Cardiac septum (tissue), 1 donor: ENCODE measurements at places on chromosomes 5 and 9. TPM values are rescaled to one million over a fixed set of nuclear protein-coding genes. Genes with fewer than 3 reads are reported as not detected.

DNA sequence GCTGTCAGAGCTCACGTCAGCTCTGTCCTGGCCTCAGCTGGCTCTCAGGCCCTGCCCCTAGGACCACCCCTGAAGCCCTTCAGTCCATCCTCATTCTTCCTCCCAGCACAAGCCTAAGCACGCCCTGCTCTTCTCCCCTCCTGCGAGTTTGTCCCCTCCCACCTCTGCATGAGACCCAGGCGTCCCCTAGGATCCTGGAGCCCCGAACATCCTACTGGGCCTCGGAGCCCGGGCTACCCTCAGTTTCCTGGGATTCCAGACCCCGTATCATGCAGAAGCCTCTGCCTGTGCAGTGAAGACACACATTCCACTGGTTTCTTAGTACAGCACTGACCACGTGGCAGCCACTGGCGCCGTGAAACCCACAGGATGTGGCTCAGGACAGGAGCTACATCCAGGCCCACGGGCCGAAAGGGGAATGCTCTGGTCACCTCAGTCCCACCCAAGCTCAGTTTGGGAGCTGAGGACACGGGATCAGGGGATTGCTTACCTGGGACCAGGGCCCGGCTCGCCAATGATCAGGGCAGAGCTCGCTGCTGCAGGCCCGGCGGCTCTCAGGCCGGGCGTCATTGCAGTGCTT lies 64.2 kb downstream of the ZNF354C start:
- peak; percentile 44 for DNase-seq

- no peak for DNase-seq
Observed at GRCh38 chr5:39213447-39214207, 5.7 kb downstream of the FYB1 start.

TLE1 gene
- 9.8 TPM for total RNA-seq

PCDHA12 gene
- 0.05 TPM for total RNA-seq

PTCH1 gene
- 4.3 TPM for total RNA-seq

DNA sequence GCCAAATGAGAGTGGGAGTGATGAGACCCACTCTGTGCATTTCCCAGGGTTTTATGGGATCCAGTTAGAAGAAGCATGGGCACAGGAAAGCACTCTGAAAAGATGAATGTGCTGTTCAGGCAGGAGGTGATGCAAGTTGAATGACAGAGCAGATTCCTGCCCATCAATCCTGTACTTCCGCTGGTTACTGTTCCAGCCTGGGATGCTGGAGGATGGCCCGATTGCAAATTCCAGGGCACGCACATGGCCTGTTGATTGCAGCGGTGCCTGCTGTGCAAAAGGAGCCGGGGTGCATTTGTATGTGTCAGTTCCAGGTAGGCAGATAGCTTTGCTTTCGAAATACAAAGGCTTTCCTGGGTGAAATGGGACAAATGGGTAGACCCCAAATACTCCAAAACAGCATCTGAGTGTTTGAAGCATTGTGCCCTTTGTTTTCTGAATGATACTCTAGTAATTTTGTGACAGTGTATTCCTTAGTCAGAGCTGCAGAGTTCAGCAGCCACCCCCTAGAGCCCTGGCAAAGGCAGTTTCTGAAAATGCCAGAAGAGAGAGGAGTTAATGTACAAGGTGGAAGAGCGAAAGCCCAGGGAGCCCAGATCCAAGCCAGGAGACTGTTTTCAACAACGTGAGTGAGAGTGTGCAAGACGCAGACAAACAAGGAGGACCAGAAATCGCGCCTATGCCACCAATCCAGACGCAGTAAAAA lies 454.2 kb upstream of the CLINT1 start:
- DNase-seq, result no peak

- no peak for DNase-seq
Observed at GRCh38 chr9:93533863-93534262, 42.5 kb upstream of the PHF2 start.

- no peak for DNase-seq
Observed at GRCh38 chr9:109557481-109557880, 59.4 kb upstream of the PTPN3 start.

CLINT1 gene
- 53.0 TPM for total RNA-seq

DNA sequence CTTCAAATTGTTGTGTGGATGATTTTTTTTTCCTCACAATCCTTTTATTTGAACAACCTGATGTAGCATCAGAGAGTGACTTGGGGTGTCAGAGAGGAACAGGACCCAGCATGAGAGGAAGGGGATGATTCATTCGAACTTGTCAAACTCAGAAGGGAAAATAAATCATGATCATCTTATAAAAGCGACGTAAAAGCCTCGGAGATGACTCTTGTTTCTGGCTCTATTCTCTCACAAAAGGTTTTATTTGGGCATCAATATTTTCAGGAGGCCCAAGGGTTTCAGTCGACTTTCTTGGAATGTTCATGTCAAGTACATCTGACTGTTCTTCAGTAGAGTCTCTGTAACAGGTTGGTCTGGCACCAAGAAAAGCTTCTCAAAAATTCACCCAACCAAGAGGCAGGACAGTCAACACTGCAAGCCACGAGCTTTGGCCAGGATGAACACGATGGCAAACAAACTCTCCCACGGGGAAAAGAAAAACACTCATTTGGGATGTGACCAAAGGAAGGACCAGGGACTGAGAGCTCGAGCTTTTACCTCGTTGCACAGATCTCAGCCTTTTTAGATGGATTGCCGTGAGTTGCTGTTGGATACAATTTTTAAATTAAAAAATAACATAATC lies 55.1 kb downstream of the ANKH start:
- DNase-seq, result no peak
